ENCODE measurements at places on chromosomes 2 and 18. TPM values are rescaled to one million over a fixed set of nuclear protein-coding genes. Genes with fewer than 3 reads are reported as not detected.
A peak's percentile ranks its signal among the peaks of the same experiment; 100 is the strongest.

GRCh38 chr2:27966466-27966865 is 75.9 kb downstream of the BABAM2 start:
- no peak for DNase-seq

GRCh38 chr2:144224472-144224871 is 295.4 kb downstream of the ZEB2 start:
- DNase-seq = no peak

- DNase-seq = no peak
Measured at GRCh38 chr2:172307800-172308199, 119.6 kb upstream of the ITGA6 start.

GRCh38 chr2:61789807-61790602 is 63.9 kb downstream of the FAM161A start:
- DNase-seq = peak; percentile 6

DNA sequence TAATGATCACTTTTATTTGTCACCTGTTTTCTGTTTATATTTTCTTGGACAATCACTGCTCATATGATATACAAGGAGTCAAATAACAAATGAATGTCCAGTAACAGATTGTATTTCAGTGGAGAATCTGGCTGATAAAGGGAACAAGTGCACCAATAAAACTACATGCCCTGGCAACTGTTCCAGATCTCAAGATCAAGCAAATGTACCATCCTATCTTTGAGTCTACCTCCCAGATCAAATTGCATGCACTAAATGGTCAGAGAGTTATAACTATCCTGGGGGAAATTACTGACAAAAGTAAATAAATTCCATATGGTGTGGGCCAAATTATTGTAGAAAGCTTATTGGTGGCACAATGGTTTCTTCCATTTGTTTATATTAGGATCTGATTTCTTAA is 452.8 kb downstream of the MBD2 start:
- no peak for DNase-seq

- peak; percentile 71 for DNase-seq
Measured at GRCh38 chr2:20641123-20641985, 9.5 kb downstream of the HS1BP3 start.

DNA sequence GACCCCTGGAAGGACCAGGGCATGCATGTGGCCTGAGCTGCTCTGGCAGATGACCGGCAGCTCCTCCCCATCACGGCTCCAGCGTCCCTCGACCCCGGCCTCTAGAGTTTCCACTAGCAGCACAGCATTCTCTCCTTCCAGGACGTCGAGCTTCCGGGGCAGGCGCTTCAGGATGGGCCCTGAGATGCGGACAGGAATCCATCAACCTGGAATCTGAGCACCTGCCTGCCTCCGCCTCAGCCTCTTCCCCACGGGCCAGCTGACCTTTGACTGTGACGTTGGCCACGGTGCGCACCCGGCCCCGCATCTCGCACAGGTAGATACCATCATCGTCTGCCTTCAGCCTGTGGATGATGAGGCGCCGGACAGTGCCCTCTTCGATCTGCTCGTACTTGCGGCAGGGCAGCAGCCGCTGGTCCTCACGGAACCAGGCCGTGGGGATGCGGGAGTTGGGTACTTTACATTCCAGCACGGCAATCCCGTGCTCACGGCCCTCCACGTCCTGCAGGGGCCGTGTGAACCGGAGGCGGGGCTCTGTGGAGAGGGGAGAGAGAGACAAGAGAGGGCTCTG is 3.5 kb downstream of the OBSL1 start:
- no peak for DNase-seq

GRCh38 chr2:63712748-63713147 is 124.0 kb downstream of the MDH1 start:
- DNase-seq = no peak

DNA sequence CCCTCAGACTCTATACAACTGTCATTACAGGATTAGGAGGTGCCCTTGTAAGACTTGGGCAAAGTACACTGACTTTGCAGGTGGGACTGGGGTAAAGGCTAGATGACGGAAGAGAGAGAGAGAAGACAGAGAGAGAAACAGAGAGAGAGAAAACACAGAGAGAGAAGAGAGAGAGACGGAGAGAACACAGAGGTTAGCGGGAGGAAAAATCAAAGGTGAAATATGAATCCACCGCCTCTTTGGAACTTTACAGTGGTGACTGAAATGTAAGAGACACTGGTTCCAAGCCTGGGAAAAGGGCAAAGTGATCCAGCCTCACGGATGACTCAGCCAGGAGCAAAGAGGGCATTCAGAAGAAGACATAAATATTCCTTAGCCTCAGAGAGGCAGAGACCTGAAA is 25.1 kb upstream of the CAB39 start:
- DNase-seq = peak; percentile 86

DNA sequence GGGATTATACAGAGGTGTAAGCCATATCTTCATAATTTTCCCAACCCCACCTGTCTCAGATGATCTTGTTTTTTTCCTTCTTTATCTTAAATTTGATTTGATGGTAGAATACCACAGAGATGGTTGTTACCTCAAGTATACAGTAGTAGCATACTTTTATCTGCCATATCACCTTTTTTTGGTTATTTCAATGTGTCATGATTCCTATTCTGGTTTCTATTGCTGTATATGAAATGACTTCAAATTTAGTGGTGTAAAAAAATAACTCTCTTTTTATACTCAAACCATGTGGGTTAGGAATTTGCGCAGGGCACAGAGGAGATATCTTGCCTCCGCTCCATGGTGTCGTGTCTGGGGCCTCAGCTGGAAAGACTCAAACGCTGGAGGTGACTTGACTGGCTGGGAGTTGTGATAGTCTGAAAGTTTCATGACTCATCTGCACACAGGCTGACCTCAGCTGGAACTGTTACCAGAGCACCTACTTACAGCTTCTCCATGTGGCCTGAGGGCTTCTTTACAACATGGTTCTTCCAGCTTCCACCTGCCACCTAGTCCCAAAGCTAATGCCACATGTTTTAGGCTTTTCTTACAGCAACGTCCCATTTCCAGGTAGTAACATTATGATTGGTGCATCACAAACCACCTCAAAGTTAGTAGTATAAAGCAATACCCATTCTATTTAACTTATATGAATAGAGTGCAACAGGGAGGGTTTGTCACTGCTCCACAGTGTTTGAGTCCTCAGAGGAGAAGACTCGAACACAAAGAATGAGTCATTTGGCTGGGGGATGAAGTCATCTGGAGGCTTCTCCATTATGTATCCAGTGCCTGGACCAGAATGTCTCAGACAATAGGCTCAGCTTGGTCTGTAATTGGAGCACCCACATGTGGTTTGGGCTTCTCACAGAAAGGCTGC is 82.3 kb upstream of the XPO1 start:
- peak; percentile 78 for DNase-seq

DNA sequence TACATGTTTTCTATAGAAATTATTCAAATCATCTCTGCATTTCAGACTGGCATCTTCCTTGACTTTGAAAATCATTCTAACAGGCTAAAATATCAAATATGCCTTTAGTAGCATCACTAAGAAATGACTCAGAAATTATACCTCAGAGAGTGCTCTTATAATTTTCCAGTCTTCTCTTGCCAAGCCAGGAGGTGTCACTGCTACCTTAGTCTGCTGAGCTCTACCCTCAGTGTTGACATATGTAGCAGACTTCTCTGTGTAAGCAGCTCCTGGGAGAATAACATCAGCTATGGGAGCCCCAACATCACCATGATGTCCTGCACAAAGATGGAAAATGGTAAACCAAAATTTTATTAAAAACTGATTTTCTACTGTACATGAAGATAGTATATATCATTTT is 31.6 kb downstream of the NDUFS1 start:
- DNase-seq = peak; percentile 2

- no peak for DNase-seq
Measured at GRCh38 chr2:234843411-234843810, 108.4 kb upstream of the SH3BP4 start.

DNA sequence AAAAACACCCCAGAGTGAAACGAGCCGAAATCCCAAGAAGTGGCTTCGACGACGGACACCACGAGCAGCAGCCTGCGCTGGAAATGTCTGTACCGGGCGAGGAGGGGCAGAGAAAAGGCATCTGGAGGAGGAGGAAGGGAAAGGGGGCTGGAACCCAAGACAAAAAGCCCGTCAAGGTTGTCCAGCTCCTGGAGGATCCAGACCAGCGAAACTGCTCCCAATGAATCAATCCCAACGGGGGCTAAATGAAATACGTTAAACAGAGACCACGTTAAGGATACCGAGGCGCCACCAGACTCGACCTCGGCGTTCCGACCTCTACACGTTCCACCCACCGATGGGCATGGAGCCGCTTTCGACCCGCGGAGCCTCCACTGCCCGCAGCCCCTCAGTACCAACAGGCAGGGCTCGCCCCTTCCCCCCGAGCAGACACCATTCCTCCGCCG is 400 bp downstream of the CCDC88A start:
- DNase-seq = peak; percentile 52

GRCh38 chr2:112884869-112885505 is 26.0 kb upstream of the IL37 start:
- peak; percentile 64 for DNase-seq

- DNase-seq = peak; percentile 49
Measured at GRCh38 chr2:219073413-219074129, 12.8 kb upstream of the IHH start.

DNA sequence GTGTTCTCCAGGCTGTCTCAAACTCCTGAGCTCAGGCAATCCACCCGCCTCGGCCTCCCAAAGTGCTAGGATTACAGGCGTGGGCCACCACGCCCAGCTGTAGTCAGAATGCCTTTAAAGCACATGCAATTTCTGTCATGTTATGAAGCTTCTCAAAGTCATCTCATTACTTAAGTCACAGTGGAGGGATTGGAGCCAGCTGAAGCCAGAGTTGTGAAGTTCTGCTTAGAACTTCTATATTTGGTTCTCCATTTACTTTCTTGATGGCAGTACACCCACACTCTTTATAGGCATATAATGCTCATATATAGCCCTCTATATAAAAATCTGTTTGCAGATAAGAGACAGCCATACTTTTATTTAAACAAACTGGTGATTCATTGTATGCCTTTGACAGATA is 68.8 kb upstream of the CWC22 start:
- no peak for DNase-seq

DNA sequence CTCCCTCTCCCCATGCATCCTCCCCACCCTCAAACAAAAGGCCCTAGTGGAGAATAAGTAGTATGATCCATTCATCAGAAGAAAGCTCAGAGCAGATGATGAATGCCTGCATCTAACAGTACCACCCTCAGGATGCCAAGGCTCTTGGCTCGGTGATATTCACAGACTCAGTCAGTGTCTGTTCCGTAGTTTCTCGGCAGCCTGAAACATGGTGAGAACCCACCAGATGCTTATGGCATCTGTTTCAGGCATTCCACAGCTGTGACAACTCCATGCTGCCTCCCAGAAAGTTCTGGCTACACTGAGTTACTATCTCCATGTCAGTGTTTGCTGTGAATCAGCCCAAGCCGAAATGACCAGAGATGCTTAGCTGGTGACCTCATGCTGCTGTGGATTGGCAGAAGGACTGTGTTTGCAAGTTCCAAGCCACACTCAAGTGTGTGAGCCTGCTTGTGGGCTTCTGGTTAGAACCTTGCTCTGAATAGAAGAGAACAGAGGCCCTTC is 83.9 kb downstream of the WDSUB1 start:
- DNase-seq = peak; percentile 96

DNA sequence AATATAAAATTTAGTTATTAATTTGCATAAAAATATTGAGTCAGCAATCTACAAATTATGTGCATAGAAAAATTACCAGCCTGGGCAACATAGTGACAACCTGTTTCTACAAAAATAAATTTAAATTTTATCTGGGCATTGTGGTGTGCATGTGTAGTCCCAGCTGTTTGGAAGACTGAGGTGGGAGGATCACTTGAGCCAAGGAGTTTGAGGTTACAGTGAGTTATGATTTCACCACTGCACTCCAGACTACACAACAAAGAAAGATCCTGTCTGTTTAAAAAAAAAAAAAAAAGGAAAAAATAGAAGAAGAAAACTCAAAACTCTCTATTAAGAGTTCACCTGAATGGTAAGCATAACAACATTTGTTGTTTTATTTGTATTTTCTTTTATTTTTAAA is 1048.4 kb upstream of the CDH2 start:
- DNase-seq = peak; percentile 27

DNA sequence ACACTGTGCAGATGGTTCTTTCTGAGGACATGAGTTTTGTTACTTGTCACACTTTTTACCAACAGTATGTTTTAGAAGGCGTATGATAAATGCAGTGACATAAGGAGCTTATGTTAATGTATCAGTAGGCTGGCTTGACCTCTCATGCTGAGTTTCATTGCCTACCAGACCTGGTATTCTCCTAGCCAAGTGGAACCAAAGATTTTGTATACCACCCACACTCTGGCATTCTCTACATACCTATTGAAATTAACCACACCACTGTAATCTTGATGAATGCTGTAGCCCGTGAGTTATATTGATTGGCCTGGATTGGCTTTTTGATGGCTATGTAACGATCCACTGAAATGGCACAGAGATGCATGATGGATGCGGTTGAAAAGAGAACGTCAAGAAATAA is 11.4 kb downstream of the HTR2B start:
- DNase-seq = no peak

RNU2-63P gene
- not detected for total RNA-seq

MYL1 gene
- not detected for total RNA-seq

MERTK gene
- total RNA-seq = 0.57 TPM

POTEJ gene
- 0.06 TPM for total RNA-seq

TLX2 gene
- not detected for total RNA-seq

MDH1B gene
- 3.6 TPM for total RNA-seq

ERMN gene
- 0.29 TPM for total RNA-seq

CEBPZ gene
- 161 TPM for total RNA-seq

ECEL1 gene
- total RNA-seq = not detected

FLACC1 gene
- total RNA-seq = not detected

SNRNP200 gene
- 34.9 TPM for total RNA-seq
